H9 (cell line): ENCODE measurements at places on chromosomes 1 and 21. TPM values are rescaled to one million over a fixed set of nuclear protein-coding genes. Genes with fewer than 3 reads are reported as not detected.

DMRTA2 gene
- total RNA-seq, result 0.07 and 0.11 TPM in 2 replicates

VANGL2 gene
- 57.7 and 58.5 TPM in 2 replicates for total RNA-seq

UQCRHL gene
- total RNA-seq, result 2.0 and 2.6 TPM in 2 replicates

LCE2B gene
- not detected in 2 replicates for total RNA-seq

ZFP69B gene
- 16.2 and 17.5 TPM in 2 replicates for total RNA-seq

RGS8 gene
- total RNA-seq, result 0.07 TPM in 1 of 2 replicates, not detected in the other

IFI6 gene
- 4.3 and 6.4 TPM in 2 replicates for total RNA-seq

C1orf185 gene
- not detected in 2 replicates for total RNA-seq

OR2L3 gene
- not detected in 2 replicates for total RNA-seq

LIN9 gene
- total RNA-seq, result 9.5 TPM in 2 replicates

RGS1 gene
- not detected in 2 replicates for total RNA-seq

DISP3 gene
- 3.5 and 3.6 TPM in 2 replicates for total RNA-seq

GRCh38 chr1:1614954-1615255, 395 bp upstream of the MIB2 start:
- DNase-seq, result no peak

DNA sequence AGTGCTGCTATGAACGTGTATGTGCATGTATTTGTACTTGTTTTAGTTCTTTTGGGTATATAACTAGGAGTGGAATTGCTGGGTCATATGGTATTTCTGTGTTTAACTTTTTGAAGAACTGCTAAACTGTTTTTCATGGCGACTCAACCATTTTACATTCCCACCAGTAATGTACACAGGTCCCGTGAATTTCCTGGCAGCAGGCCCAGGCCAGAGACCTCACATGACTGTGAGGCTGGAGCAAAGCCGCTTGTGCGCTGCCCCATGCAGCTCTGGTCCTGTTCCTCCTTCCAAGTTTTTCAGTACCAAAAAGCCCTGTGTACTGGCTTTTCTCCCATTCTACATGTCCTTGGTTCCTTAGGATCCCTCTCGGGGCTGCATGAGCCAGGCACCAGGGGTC, 29.6 kb downstream of the ACOT11 start:
- no peak for DNase-seq

- no peak for DNase-seq
Measured at GRCh38 chr1:236204656-236205055, 62.3 kb downstream of the GPR137B start.

DNA sequence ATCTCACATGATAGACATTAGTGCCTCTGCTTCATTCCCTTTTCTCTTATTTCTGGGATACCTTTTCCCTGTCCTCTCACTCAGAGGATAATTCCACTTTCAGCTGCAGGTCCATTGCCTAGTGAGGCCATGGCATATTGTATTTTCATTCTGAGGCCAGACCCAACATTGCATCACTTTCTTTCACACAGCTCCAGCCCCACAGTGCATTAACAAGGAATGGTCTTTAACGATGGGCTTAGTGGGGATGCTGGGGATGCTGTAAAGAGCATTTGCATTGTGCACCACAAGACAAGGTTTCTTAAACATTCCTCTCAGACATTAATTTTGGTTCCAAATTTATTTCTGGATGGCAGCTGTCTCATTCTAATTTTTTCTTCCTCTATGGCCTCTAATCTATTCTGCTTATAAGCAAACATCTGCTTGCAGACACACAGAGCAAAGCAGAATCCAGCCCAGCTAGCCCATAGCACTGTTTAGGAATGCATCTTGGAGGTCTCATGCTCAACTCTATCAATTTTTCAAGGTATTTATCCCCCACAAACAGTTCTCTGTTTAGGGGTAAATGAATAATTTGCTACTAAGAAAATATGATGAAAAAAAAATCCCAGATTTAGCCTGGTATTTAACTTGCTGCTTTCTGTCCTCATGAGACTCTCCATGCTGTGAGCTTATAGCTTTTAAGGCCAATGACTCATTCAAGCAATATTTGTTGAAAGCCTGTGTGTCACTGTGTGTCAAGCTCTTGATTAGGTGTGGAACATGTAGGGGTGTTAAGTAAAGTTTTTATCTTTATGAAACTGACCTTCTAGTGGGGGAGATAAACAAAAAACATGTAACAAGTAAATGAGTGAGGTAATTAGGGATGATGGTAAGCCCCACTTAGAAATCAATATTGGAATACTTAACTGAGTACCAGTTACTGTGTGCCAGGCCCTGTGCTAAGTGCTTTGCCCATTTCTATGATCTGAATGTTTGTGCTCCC, 44.5 kb upstream of the CCDC190 start:
- DNase-seq, result no peak

GRCh38 chr1:2134621-2135307, 59.8 kb downstream of the FAAP20 start:
- no peak for DNase-seq

DNA sequence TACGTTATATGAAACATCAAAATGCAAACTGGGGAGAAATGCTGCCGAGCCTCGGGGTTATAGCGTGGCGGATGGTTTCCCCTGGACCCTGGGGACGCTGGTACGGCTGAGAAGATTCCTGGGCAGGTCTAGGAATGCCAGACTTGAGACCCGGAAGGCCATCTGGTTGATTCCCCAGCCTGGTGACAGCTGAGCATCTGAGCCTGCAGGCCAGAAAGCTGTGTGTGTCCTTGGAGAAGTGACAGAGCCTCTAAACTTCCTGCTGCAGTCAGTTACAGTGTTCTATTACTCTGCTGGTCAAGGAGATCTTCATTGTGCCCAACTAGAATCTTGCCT, 2.3 kb downstream of the VASH2 start:
- no peak for DNase-seq

- no peak for DNase-seq
Measured at GRCh38 chr1:193031431-193031830, 27.7 kb downstream of the UCHL5 start.

DNA sequence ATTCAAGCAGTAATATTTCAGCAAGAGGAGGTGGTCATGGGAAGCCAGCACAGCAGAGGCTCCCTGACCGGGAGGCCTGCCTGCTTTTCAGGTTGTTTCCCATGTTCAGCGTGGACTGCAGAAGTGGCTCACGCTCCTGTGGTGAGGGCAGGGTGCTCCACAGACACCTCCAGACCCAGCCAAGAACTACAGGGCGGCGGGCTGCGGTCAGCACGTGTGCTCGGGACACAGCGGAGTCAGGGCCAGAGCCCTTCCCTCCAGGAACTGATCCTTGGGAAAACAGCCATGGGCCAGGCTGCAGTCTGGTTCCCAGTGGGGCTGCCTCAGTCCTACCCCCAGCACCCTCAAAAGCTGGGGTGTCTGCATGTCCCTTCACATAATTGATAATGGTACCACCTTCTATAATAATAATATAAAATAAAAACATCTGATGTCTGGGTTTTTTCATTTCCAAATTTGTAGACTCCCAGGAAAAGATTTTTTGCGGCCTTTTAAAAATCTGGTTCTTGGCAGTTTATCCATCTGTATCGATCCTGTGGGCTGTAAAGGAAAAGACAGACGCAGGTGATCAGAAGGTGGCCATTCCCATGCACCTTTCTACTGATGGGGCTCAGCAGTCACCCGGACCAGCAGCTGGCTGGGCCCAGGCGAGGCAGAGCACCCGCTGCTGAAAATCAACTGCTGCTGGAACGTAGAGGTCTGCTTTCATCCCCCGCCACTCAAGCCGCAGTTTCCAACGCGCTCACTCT, 10.7 kb downstream of the THAP3 start:
- no peak for DNase-seq

DNA sequence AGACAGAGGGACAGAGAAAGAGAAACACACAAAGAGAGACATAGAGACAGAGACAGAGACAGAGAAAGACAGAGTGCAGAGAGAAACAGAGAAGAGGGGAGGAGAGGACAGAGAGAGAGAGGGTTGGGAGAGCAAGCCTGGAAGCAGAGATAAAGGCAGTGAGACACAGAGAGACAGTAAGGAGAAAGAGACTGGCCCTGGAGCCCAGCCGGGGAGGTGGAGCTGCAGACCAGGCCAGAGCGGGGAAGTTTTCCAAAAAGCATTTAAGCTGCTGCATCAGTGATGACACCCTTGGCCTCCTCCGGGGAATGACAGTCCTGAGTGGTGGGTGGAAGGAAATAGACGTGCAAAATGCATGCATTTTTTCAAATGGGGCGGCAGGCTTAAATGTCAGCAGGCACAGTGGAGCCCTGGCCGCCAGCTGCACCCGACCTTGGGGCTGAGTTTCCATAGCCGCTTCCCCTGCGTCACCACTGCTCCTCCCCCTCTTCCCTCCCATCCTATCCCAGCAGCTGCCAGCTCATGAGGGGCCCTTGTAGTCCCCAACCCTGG, 95.4 kb upstream of the KLHDC7A start:
- peak; percentile 65 for DNase-seq

DNA sequence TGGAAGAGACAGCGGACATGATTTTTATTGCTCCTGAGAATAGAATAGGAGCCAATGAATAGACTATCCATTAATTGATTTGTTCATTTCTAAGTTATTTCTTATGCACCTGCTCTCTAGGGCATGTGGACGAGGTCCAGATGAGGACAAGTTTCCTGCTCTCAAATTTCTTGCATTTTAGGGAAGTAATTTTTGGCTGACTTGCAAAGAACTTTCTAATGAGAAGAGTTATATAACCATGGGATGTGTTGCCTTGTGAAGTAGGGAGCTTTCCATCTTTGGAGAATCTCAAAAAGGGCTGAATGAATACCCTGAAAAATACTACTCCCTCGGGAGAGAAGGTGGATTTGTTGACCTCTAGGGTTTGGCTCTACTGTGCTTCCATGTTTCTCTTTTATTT, 243.0 kb downstream of the KIF26B start:
- no peak for DNase-seq

DNA sequence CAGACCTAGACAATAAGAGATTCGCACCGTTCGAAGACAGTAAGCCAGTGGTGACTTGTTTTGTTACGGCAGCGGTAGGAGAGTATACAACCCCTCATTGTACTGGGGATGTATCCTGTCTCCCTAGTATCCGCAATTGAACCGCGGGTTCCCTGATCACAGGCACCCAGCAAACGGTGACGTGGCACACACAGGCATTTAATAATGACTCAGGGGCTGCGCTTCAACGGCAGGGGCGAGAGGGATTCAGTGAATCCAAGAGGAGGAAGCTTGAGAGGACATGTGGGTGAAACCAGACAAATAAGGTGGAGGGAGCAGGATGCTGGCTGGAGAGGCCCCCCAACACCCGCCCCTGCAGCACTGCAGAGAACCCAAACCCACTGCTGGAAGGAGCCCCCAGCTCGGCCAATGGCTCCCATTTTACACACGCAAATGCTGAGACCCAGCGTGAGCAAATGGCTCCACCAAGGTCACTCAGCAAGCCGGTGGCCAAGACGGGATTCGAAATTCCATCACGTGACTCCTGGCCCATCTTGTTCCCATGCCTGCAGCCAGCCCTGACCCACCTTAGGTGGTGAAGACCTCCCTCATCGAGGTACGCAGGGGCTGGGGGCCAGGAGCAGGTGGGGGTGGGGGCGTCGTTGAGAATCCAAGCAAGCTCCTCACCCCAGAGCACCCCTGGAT, 149.9 kb downstream of the SYF2 start:
- DNase-seq, result no peak

DNA sequence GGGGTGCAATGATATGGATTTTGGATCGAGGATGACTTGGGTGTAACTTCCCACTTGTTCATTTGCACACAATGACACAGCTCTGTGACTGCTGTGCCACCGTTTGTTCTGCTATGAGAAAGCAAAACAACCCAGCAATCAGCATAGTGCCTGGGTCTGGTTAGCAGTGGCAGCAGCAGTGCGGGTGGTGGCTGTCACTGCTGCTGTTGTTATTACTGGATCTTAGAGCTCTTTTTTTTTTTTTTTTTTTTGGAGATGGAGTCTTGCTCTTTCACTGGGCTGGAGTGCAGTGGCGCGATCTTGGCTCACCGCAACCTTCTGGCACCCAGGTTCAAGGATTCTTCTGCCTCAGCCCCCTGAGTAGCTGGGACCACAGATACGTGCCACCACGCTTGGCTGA, 56.9 kb downstream of the TBCE start:
- DNase-seq, result no peak

GRCh38 chr21:38989745-38990423, 184.2 kb downstream of the ETS2 start:
- DNase-seq, result no peak

DNA sequence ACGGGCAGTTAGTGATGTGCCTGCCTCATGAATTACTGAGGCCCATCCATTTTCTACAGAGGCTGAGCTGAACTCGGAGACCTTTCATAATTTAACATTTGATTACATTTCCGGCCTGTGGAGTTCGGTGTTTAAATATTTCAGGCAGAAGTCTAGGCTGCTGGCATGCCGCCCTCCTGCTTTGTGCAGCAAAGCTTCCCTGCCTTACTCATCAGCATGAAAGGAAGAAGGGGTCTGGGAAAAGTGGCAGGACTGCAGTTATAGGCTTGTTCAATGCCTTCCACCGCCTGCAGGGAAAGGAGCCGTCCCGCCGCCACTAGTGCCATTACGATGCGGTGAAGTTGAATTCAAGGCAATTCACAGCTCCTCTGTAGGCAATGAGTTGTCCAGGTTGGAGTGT, 527.9 kb downstream of the NPHP4 start:
- no peak for DNase-seq

- no peak for DNase-seq
Measured at GRCh38 chr21:39934895-39935294, 67.7 kb downstream of the PCP4 start.

GRCh38 chr1:20932437-20932977, 145.4 kb upstream of the HP1BP3 start:
- no peak for DNase-seq

DNA sequence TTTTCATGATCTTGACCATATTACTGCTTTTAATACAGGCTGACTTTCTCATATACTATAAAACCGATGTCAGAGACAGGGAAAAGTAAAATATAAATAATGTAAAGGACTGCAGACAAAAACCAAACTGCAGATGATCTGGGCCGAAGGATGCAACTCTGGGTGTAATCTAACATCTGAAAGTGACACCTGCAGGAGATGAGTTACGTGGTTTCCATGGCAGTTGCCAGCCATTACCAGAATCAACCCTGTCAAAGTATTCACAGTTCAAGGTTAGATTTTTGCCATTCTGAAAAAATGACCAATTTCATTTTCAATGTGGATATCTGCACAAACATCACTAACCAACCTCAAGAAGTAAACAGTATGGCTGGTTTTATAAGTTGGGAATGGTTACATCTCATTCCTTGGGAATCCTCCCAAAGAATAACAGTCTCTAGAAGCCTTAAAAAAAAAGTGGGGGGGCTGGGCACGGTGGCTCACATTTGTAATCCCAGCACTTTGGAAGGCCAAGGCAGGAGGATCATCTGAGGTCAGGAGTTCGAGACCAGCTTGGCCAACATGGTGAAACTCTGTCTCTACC, 27.7 kb downstream of the DNAJC11 start:
- no peak for DNase-seq

DNA sequence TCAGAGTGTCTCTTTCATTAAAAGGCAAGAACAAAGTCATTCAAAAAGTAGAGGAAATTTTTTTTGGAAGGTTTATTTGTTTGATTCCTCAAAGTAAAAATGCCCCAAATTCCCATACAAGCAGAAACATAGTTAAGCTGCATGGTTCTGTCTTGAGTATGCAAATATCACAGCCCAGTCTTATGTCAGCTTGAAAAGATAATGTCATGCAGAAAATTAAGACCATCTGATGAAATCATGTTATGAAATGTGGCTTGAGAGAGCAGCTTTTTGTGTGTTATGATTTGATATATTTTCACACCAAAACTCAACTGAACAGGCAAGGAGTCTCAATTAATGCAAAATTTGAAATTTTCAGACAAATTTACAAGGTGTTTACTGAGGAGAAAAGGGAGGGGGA, 411.0 kb downstream of the LMO4 start:
- no peak for DNase-seq

- peak; percentile 47 for DNase-seq
Measured at GRCh38 chr1:205003358-205004131, 39.5 kb upstream of the CNTN2 start.

- DNase-seq, result no peak
Measured at GRCh38 chr1:64581135-64581842, 111.4 kb downstream of the CACHD1 start.

- DNase-seq, result peak; percentile 63
Measured at GRCh38 chr1:98051065-98051675, 130.3 kb upstream of the DPYD start.
